ENCODE measurements at places on chromosomes 11 and 22.
A peak's percentile ranks its signal among the peaks of the same experiment; 100 is the strongest.

DNA sequence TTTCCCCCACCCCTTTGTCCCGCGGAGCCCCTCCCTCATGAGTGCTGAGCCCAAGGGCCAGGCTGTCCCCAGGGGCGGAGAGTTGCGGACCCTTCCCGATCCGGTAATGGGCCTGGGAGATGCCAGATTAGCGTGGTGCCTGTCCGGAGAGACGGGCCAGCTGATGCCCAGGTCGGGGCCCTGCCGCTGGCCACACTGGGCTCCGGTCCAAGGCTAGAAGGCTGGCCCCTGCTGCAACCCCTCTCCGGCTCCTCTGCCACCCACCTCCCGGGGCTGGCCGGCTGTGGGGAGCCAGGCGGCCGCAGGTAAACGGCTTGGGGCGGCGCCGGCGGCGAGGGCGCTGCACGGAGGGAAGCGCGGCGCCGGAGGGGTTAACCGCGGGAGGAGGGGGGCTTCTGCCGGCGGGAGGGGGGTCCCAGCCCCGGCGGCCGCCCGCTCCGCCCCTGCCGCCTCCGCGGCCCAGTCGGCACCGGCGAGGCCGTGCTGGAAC lies at the start of gene KCNK4:
Gene KCNK4, plus strand, starts transcription at position 41 of the 490 bp plus-strand sequence. CDS start 1,717 bp downstream, outside the sequence.
- peak within 1 kb of the TSS; percentile 12 for H3K4me3 ChIP-seq
- no peak for DNase-seq
- H3K36me3 ChIP-seq: peaks cover 12% of the 10 kb centered on the region
- H3K27me3 ChIP-seq: peaks cover 70% of the 10 kb centered on the region
- H3K27ac ChIP-seq: no peak within 1 kb of the TSS
- H3K4me1 ChIP-seq: peaks cover 15% of the 10 kb centered on the region

DNA sequence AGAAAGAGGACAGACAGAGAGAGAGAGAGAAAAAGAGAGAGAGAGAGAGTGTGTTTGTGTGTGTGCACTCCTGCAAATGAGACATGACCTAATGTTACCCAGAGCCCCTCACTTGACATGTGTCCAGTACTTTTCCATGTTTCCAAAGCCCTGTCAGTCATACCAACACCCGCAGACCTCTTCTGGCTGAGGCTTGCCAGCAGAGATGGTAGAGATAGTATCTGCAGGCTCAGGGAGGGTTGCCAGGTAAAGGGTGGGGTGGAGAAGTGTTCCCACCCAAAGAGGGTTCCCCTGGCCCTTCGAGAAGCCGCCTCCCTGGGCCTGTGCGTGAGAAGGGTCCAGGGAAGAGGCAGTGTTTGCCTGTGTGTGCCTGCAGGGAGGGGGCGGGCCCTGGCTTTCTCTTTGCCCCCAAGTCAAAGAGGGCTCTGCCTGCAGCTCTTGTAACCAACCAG lies 40.7 kb downstream of the POU2F3 start:
- no peaks in the 10 kb centered on the region for H3K4me1 ChIP-seq
- H3K4me3 ChIP-seq: no peak overlapping the region
- H3K27me3 ChIP-seq: peaks cover 29% of the 10 kb centered on the region
- H3K27ac ChIP-seq: no peak overlapping the region
- H3K36me3 ChIP-seq: no peaks in the 10 kb centered on the region

- peaks cover 9% of the 10 kb centered on the region for H3K36me3 ChIP-seq
- H3K27ac ChIP-seq: no peak overlapping the region
- H3K4me3 ChIP-seq: no peak overlapping the region
- H3K4me1 ChIP-seq: peaks cover 4% of the 10 kb centered on the region
- DNase-seq: no peak
These were observed 21.8 kb upstream of the IL17REL start for GRCh38 chr22:50034126-50035081.

GRCh38 chr22:19051381-19052072 lies 70.7 kb downstream of the DGCR2 start:
- no peak for DNase-seq
- H3K4me3 ChIP-seq: no peak overlapping the region
- H3K4me1 ChIP-seq: no peaks in the 10 kb centered on the region
- no peak overlapping the region for H3K27ac ChIP-seq

GRCh38 chr11:1160231-1161101 lies 2.7 kb downstream of the MUC5AC start:
- no peaks in the 10 kb centered on the region for H3K27me3 ChIP-seq
- H3K4me1 ChIP-seq: no peaks in the 10 kb centered on the region
- DNase-seq: no peak
- peaks cover 26% of the 10 kb centered on the region for H3K36me3 ChIP-seq
- peak overlapping the region; percentile 62 for H3K4me3 ChIP-seq

DNA sequence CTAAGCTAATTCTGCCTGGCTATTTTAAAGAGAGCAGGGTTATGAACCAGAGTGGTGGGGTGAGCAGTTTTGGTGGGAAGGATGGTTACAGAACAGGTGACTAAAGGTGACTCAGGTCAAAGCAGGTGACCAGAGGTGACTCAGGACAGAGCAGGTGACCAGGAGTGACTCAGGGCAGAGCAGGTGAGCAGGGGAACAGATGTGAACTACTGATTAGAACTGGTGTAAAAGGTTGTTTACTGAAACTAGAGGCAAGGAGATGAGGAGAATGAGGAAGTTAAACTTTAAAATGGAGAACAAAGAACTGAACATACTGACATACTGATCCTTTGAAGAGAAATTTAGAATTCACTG lies 15.4 kb upstream of the HYLS1 start:
- H3K4me3 ChIP-seq: no peak overlapping the region
- DNase-seq: no peak
- H3K27ac ChIP-seq: no peak overlapping the region
- peaks cover 27% of the 10 kb centered on the region for H3K27me3 ChIP-seq

GRCh38 chr22:37428649-37429586 lies 1.6 kb upstream of the ELFN2 start:
- peaks cover 35% of the 10 kb centered on the region for H3K36me3 ChIP-seq
- H3K4me1 ChIP-seq: peaks cover 35% of the 10 kb centered on the region
- peak; percentile 65 for DNase-seq
- peaks cover 51% of the 10 kb centered on the region for H3K27me3 ChIP-seq
- H3K4me3 ChIP-seq: no peak overlapping the region

DNA sequence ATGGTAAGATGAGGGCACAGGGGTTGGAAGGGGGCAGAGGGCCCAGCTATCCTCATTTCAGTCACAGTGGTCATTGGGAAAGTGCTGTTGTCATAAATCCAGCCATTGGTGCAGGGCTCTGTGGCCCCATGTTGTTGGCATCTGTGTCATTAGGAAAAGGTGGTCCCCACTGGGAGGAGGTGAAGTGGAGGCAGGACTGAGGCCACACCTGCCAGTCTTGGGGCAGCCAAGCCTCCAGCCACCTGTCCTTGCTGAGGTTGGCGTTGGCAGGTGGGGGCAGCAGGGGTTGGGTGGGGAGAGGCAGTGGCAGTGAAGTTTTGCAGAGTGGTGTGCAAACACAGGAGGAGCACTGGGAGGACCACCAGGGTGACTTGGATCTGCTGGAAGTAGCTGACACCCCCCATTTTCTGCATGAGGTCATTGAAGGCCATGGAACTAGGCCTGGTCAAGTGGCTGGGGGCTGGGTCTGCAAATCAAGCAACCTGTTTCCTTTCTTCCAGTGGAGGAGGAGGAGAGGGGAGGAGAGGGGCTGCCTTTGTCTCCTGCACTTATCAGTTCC lies 25.3 kb downstream of the SLC22A6 start:
- H3K4me1 ChIP-seq: no peaks in the 10 kb centered on the region
- H3K27me3 ChIP-seq: peaks cover 32% of the 10 kb centered on the region
- no peak for DNase-seq
- no peak overlapping the region for H3K4me3 ChIP-seq
- no peaks in the 10 kb centered on the region for H3K36me3 ChIP-seq

GRCh38 chr22:35783943-35784614 lies 66.4 kb downstream of the APOL5 start:
- no peak for DNase-seq
- H3K27ac ChIP-seq: no peak overlapping the region
- H3K36me3 ChIP-seq: no peaks in the 10 kb centered on the region

- H3K36me3 ChIP-seq: no peaks in the 10 kb centered on the region
- no peak for DNase-seq
- H3K4me3 ChIP-seq: no peak overlapping the region
- no peak overlapping the region for H3K27ac ChIP-seq
- H3K27me3 ChIP-seq: peaks cover 94% of the 10 kb centered on the region
- H3K4me1 ChIP-seq: no peaks in the 10 kb centered on the region
These were observed 86.0 kb downstream of the FEZ1 start for GRCh38 chr11:125410091-125410490.

DNA sequence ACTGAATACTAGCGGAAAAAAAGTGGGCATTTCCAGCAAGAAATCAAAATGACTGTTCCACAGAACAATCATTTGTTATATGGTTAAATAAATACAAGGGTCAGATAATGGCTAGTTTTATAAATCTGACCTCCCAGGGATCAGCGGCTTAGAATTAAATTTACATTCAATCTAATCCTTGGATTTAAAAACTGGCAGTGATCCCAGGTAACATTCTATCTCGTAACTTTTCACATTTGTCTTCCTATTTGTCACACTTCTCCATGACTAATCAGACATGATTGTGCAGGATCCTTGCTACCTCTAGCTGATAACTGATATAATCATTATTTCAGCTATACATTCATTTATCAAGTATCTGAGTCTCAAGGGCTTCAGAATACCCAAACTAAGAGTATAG lies 2.9 kb upstream of the MMP3 start:
- H3K27ac ChIP-seq: no peak overlapping the region
- DNase-seq: no peak
- H3K36me3 ChIP-seq: peaks cover 5% of the 10 kb centered on the region
- no peaks in the 10 kb centered on the region for H3K27me3 ChIP-seq

GRCh38 chr11:27385245-27385644 lies 22.2 kb upstream of the CCDC34 start:
- no peak for DNase-seq
- H3K27me3 ChIP-seq: no peaks in the 10 kb centered on the region
- H3K27ac ChIP-seq: no peak overlapping the region
- no peak overlapping the region for H3K4me3 ChIP-seq
- peaks cover 9% of the 10 kb centered on the region for H3K36me3 ChIP-seq
- H3K4me1 ChIP-seq: peaks cover 39% of the 10 kb centered on the region

- DNase-seq: no peak
- no peaks in the 10 kb centered on the region for H3K27me3 ChIP-seq
- no peaks in the 10 kb centered on the region for H3K36me3 ChIP-seq
- H3K4me1 ChIP-seq: no peaks in the 10 kb centered on the region
These were observed 142.7 kb downstream of the LRRC4C start for GRCh38 chr11:41316751-41317150.

- peaks cover 74% of the 10 kb centered on the region for H3K27me3 ChIP-seq
- no peak within 1 kb of the TSS for H3K27ac ChIP-seq
- peaks cover 11% of the 10 kb centered on the region for H3K4me1 ChIP-seq
- H3K36me3 ChIP-seq: no peaks in the 10 kb centered on the region
- peak within 1 kb of the TSS; percentile 54 for H3K4me3 ChIP-seq
These were observed at the start of gene FAM181B for GRCh38 chr11:82733444-82734119. TSS of gene FAM181B (minus strand) at chr11:82733864. CDS start at chr11:82733729, 135 bp downstream.

DNA sequence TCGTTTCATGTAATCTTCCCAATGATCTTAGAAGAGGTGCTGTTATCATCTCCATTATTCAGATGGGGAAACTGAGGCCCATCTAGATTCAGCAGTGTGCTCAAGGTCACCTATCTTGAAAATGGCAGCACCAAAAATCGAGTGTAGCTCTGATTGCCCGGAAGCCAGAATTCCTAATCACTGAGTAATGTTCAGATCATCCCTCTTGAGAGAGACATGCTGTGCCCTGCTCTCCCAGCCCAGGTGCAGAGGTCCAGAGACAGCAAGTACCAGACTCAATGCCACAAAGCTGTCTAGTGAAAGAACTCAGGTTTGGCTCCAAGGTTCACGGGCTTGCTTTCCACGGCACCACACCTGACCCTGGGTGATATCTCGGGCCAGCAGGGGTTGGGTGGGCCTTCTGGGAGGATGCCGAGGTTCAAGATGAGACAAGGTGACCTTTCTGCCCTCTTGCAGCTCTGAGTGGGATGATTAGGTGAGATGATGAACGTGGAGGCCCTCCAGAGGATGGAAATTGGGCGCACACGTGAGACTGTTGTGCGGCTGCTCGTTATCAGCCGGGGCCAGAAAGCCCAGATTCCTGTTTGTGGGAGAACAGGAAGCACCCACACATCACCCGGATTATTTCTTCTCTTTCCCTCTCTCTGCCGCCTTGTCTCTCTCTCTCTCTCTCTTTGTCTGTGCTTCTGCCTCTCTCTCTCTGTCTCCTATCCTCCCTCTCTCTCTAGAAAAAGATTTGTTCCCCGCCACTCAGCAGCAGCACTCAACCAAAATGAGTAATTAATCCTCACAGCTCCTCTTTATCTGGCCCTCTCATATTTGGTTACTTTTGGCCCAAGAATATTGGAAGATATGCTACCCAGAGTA lies 19.0 kb upstream of the RASD2 start:
- no peaks in the 10 kb centered on the region for H3K36me3 ChIP-seq
- no peak for DNase-seq
- no peaks in the 10 kb centered on the region for H3K4me1 ChIP-seq
- no peak overlapping the region for H3K4me3 ChIP-seq
- H3K27ac ChIP-seq: no peak overlapping the region
- H3K27me3 ChIP-seq: peaks cover 40% of the 10 kb centered on the region

DNA sequence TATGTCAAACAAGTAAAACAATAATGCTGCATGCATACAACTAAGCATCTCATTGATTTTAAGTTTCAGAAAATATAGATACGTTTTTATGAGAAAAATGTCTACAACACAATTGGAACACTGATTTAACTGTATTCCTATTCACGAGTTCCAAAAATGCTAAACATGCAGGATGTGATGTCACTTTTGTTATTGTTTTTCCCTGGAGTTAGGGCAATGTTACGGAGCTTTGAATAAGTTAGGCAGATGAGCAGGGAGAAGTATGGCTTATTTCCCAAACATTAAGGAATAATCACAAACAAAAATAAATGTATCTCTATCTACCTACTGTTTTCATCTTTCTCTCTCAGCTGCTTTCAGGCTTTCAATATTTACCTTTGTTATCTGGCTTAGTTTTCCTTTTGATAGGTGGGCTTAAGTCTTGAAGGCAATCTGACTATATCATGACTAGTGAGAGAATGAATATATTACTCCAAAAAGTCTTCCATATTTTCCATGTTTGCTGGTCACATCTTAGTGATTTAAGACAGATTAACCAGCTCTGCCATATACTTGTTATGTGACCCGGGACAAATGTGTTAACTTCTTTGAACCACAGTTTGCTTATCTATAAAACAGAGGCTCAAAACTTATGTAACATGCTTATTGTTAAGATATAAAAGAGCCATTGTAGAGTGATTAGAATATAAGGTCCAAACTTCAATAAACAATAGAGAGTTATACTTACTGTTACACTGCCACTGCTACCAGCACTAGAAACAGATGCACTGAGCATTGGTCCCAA lies 854.4 kb upstream of the CCDC90B start:
- no peak overlapping the region for H3K27ac ChIP-seq
- H3K36me3 ChIP-seq: no peaks in the 10 kb centered on the region
- H3K4me3 ChIP-seq: no peak overlapping the region
- DNase-seq: no peak
- no peaks in the 10 kb centered on the region for H3K4me1 ChIP-seq

- peaks cover 77% of the 10 kb centered on the region for H3K27me3 ChIP-seq
- no peak for DNase-seq
- no peak within 1 kb of the TSS for H3K4me3 ChIP-seq
- H3K36me3 ChIP-seq: peaks cover 12% of the 10 kb centered on the region
- peaks cover 21% of the 10 kb centered on the region for H3K4me1 ChIP-seq
These were observed at the start of gene NPAS4 for GRCh38 chr11:66420671-66421476. TSS of gene NPAS4 (plus strand) at chr11:66421035. CDS start at chr11:66421180, 145 bp downstream.

Measured in Calu3 (cell line).